GM04504 (cell line): ENCODE measurements at places on chromosomes 7 and 10.
A peak's percentile ranks its signal among the peaks of the same experiment; 100 is the strongest.

DNA sequence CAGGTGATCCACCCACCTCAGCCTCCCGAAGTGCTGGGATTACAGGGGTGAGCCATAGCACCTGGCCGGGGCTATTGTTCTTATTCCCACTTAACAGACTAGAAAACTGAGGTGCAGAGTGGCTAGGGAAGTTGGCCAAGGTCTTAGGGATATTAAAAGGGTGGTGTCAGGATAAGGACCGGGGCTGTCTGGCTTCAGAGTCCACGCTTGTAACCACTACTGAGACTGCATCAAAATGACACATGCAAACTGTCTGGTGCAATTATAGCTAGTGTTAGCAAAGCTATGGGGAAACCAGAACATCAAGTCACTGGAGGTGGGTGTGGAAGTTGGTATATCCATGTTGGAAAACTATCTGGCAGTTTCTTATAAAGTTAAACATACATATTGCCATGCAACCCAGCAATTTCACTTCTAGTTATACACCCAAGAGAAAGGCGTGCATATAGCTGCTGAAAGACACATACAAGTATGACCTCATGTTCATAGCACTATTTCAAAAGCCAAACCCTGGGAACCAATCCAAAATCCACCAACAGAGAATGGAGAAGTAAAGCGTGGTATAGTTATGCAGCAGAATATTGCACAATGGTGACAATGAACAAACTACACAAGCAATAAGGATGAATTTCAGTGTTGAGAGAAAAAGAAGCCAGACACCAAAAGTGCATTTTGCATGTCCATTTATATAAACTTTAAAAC is 33.9 kb upstream of the EEPD1 start:
- peak; percentile 96 for DNase-seq

GRCh38 chr7:109950821-109951564 is 1139.9 kb upstream of the LRRN3 start:
- DNase-seq = no peak

DNA sequence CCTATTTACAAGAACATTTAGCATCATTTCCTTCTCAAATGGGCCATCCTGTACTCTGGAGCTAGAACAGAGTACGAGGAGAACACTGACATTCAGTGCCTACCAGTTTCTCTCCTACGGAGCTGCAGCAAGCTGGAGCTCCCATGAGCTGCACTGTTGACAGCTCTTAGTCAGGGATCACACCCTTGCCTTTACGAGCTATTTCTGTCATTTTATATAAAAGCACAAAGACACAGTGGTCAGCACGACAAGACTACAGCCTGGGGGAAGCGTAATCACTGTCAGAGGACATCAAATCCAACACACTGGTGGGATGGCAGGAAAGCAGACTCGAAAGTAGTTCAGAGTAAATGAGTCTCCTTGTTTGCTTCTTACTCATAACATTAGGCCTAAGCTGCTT is 2.7 kb downstream of the CDCA7L start:
- no peak for DNase-seq

DNA sequence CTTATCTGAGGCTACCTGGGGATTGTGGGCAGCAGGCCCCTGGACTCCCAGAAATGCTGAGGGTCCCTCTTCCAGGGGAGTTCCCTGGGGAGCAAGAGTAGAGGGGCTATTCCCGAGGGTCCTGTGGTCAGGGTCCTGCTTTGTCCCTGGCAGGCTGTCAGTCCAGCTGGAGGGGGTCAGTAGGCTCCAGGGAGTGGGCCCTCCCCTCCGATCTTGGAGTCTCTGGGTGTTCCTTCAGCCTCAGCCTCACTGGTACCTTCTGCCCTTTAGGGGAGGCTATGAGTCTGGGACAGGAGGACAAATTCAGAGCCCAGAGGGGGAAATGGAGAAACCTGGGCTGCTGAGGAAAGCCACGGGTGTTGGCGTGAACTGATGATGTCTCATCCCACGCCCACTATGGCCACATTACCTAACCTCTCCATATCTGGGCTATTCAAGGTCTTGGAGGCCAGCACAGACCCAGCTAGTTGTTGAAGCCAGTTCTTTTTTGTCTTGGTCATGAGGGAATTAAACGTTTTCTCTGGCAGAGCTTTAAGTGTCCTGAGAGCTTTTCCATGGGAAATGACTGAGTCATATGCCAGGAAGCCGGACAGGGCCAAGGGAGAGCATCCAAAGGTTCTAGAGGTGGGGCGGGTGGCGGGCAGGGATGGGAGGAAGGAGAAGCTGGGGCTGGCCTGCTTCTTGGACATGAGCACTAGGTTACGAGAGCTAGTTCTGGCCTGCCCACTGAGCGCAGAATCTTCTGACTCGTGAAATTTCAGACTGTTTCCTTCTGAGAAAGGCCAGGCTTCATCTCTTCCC is 6.2 kb downstream of the CALHM2 start:
- peak; percentile 93 for DNase-seq

DNA sequence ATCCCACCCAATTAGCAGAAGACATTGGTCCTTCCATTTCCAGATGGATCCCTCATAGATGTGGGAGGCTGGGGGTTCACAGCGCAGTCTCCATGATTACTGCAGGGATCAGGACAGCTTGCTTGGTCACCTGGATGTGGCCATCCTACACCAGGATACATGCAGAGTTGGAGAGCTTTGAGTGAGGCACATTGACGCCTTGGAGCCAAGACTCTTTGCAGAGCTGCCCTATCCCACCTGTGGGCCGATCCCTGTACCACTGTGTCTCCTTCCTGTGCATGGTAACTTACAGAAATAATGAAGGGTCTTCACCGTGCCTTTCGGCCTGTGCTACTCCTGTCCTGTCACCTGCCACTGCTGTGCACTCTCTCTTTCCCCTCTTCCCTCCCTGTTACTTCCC is 444.8 kb downstream of the GLRX3 start:
- DNase-seq = no peak

DNA sequence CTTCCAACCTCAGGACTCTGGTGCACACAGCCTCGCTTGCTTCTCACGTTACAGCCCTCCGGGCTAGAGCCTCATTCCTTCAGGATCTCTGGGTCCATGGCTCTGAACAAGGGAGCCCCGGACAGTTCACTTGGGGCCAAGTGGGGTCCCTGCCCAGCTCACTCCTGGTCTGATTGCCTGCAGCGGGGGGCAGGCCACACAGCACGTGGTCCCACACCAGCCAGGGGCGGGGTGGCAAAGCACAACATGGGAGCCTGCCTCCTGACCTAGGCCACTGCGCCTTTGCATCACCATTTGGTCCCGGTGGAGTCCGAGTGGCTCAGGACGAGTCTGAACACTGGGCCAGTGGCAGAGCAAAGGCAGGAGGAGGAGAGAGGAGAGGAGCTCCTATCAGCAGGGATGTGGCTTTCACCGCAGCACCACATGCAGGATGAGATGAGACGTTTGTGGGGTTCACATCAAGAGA is 13.4 kb upstream of the CRYGN start:
- DNase-seq = no peak
